ENCODE measurements at places on chromosomes 5 and 9. TPM values are rescaled to one million over a fixed set of nuclear protein-coding genes. Genes with fewer than 3 reads are reported as not detected.

DNA sequence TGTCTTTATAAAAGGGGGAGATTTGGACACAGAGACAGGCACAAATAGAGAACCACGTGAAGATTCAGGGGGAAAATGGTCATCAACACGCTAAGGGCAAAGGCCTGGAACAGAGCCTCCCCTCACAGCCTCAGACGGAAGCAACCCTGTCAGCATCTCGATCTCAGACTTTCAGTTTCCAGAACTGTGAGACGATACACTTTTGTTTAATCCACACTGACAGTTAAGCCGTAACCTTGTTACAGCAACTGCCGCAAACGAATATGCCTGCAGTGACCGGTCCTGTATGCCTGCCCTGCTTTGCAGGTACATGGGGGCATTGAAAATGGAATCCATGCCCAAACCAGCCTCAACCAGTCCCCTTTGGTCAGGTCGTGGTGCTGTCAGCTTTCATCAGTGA, 139.5 kb downstream of the ATPSCKMT start:
- DNase-seq, result no peak

Gene SMIM27
- 12.3 TPM for total RNA-seq

- DNase-seq, result no peak
These were observed 249.6 kb downstream of the IRX1 start for GRCh38 chr5:3845230-3845629.

Gene PCDHB15
- total RNA-seq, result 2.8 TPM

GRCh38 chr5:165209101-165209727, 1703.8 kb downstream of the MAT2B start:
- no peak for DNase-seq

DNA sequence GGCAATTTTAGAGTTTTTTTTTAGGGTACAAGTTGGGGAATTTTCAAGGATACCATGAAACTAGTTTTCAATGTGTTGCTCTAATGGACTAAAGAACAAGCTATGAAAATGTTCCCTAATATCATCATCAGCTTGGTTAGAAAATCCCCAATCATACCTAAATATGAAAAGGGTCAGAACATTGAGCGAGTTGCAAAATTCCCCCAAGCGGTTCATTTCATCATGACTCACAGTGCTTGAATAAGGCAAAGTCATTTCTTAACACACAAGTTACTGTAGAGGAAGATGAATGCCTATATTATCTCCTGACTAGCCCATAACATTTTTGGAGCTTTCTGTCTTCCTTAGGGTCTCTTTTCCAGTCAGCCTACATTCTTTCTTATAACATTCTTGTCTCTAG, 62.7 kb downstream of the ST8SIA4 start:
- no peak for DNase-seq

DNA sequence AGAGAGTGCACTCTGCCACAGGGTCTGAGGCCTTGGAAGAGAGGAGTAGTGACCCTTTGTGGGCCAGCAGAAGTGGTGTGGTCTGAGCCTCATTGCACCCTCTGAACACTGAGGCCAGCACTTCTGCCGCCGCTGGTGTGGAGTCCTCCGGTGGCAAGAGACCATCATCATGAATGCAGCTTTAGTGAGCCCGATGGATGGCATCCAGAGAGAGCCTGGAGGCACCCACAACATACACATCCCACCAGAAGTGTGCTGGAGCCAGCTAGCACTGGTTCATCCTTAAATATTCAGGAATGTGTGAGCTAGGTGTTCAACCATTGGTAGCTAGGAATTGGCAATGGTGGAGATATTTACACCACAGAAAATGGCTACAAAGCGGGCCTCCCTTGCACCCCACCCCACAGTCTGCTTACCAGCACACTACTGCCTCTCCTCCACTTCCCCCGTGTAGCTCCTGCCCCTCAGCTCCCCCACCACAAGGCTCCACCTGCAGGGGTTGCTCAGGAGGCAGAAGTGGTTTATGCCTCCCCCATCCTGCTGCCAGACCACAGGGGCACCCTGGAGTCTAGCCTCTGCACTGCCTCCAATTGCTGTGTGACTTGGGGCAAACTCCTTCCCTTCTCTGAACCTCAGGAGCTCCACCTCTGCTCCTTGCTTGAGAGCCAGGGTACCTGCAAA, 16.4 kb downstream of the SLC6A7 start:
- DNase-seq, result no peak

DNA sequence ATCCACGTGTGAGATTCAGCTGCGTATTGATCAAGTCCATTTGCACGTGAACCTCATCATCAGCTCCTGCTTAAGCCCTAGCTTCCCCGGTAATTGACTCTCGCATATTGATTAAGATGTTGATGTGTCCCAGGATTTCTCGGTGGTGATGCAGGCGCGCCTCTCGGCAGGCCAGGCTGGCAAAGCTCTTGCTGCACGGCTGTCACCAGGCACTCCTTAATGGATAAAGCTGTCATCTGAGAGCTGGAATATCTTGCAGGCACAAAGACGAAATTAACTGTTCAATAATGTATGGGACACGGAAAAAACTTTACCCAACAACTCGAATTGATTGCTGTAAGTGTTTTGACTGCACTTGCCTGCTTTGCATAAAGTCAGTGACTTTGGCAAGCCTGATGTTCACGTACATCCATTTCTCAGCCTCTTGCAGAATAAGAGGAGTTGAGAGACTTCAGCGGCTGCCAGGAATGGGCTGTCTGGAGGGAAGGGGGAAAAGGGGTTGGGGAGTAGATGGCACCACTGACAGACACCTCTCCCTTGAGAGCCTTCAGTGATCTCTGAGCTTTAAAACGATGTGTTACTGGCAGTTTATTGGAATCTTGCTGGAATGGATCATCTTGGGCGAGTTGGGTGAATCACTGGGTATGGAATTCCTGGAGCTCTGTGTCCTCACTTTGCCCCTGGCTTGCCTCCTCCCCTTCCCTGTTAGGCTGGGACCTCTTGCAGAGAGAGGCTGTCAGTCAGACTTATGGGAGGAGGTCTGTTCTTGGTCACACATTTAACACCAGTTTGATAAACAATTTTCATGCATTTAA, 650.3 kb downstream of the CCDC171 start:
- no peak for DNase-seq

- no peak for DNase-seq
These were observed 119.1 kb downstream of the VAV2 start for GRCh38 chr9:133873009-133873408.

DNA sequence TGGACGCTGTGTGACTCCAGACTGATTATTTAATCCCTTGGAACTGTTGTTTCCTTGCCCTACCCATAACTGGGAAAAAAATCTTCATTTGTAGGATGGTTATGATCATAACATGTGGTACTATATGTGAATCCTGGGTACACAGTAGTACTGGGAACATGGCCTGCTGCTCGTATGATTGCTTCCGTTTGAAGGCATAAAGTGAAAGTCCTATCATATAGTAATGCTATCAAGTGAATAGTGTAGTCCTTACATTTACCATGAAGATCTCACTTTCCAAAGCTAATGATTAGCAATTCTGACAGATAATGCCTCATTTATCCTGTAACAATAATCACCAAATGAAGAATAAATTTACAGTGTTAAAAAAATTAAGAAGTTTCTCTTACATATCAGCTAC, 53.2 kb downstream of the MEF2C start:
- no peak for DNase-seq

GRCh38 chr5:73496984-73497457, 1.2 kb upstream of the BTF3 start:
- DNase-seq, result no peak

GRCh38 chr9:74001382-74001781, 495.8 kb upstream of the RORB start:
- no peak for DNase-seq

GRCh38 chr9:37289631-37290030, 132.9 kb upstream of the GRHPR start:
- no peak for DNase-seq

Gene DCANP1
- total RNA-seq, result not detected

DNA sequence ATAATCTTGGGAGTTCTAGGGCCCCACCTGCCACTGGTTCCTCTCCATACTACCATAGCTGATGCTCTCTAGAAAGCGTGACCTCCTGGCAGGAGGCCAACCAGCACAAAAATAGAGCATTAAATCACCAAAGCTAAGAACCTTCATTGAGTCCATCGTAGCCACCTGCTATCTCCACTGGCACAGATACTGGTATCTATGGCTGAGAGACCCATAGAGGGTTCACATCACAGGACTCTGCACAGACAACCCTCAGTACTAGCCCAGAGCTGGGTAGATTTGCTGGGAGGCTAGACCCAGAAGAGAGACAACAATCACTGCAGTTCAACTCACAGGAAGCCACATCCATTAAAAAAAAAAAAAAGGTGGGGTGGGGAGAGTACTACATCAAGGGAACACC, 509.1 kb downstream of the DTWD2 start:
- DNase-seq, result no peak

Gene PLEKHG4B
- total RNA-seq, result 2.7 TPM

DNA sequence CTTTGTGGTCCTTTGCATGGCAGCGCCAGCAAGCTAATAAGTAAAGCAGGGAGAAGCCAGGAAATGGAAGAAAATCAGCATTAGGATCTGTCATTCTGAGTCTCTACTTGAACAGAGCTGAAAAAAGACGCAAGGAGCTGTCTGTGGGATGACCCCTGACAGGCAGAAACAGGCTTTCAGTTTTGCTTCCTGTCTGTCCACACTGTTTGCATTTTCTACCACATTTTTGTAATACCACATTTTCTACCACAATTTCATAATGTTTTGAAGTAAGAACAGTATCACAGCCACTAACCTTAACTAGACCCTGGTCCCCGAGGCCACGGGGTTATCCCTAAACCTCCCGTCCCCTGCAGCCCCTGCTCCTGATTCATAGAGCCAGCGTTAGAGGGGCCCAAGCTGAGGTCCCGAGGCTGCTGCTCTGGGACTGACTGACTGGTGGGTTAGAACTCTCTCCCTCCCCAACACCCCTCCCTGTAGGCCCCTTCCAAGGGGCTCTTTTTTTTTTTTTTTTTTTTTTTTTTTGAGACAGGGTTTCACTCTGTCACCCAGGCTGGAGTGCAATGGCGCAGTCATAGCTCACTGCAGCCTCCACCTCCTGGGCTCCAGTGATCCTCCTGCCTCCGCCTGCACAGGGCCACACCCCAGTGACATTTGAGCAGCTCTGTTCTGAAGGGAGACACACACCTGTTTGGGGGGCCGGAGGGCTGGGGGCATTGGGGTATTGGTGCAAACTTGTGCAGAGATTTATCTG, 4.0 kb upstream of the CLIC3 start:
- DNase-seq, result no peak

- no peak for DNase-seq
These were observed 1.3 kb downstream of the TCF7 start for GRCh38 chr5:134115806-134116175.

- no peak for DNase-seq
These were observed 56.8 kb downstream of the NUDT12 start for GRCh38 chr5:103505581-103506305.

Gene ZFP37
- 1.1 TPM for total RNA-seq

- no peak for DNase-seq
These were observed 25.0 kb downstream of the CENPP start for GRCh38 chr9:92350740-92351133.

GRCh38 chr5:129322968-129323367, 137.1 kb upstream of the ADAMTS19 start:
- no peak for DNase-seq

DNA sequence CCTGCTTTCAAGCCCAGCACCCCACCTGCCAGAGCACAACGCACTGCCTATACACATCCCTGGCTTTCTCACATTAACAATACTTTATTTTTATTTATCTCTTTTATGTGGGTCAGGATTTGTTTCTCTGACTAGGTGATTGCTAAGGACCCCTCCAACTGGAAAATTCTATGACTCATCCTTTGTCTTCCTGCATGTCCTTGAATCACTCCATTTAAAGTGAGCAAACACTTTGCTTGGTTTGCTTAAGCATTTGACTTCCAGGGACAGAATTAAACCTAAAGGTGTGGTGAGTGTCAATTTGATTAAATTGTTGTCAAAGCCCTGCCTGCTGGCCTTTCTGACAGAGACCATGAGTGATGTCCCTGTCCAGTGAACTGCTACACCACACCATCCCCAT, 536.5 kb upstream of the BRINP1 start:
- no peak for DNase-seq

DNA sequence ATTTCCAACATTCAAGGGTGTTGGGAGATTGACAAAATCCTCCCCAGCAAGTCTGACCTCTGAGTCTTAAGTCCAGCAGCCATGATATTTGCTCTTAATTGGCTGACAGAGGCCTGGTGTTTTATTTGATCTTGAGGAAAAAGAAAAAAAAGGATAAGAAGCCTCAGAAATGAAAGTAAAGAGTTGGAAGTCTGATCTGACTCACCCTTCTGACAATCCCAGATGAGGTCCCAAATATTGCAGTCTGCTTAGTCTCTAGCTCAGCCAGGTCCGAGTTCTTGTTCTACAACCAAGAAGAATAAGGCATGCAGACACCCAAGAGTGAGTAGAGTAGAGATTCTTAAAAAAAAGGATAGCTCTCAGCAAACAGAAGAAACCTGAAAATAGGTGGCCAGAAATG, 632.5 kb upstream of the ST8SIA4 start:
- no peak for DNase-seq

Gene MLANA
- not detected for total RNA-seq

GRCh38 chr5:148104226-148104625, 40.4 kb downstream of the SPINK5 start:
- no peak for DNase-seq

- DNase-seq, result no peak
These were observed 4.6 kb downstream of the LMAN2 start for GRCh38 chr5:177346820-177347219.

DNA sequence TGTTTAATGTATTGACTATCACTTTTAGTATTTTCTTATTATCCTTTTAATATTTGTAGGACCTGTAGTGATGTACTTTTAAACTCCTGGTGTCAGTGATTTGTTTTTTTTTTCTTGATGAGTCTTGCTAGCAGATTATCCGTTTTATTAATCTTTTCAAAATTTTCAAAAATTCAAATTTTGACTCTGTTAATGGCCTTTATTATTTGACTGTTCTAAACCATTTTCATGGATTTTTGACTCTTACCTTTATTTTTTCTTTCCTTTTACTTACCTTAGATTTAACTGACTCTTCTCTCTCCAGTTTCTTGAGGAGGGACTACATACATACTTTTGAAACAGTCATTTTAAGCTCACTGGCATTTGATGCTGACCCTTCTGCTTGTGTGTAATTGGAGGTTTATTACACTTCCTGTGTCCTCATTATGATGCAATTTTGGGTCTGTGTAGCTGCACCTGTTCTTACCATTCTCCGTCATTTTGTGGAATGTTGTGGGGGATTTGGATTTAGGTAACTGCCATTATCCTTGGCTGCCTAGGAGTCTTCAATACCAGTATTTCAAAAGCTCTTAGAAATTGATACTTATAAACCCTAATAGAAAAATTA, 32.0 kb upstream of the EXOC3 start:
- no peak for DNase-seq

All from lower lobe of right lung (tissue), 2 donors.